ENCODE measurements at places on chromosomes 1 and 21.

DNA sequence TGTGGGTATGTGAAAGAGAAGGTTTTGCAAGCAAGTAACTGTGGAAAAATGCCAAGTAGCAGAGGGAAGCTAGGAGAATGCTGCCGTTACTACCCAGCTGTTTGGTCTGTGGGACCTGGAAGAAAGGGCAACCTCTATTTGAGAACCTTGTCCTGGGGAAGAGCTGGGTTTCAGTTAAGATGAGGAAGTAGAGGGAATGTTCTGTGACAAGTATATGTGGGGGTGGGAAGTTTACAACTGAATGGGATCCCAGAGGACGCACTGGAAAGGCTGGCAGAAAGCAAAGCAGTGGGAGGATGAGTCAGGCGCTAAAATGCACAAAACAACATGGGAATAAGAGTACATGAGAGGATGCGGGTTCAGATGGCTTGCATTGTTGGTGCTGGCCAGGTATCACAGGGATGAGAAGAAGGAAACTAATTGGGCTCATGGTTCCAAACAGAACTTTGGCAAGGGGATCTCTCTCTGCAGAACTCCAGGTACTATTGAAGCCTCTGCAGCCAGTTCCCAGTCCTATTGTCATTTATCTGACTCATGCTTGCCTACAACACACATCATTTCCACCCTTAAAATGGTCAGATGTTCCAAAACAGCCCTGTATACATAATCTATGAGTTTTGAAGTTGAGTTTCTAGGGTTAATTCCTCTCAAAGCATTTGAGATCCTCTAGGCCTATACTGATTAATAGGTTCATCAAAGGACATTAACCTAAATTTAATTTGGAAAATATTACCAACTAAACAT lies 88.5 kb upstream of the VAV3 start:
- DNase-seq: no peak

DNA sequence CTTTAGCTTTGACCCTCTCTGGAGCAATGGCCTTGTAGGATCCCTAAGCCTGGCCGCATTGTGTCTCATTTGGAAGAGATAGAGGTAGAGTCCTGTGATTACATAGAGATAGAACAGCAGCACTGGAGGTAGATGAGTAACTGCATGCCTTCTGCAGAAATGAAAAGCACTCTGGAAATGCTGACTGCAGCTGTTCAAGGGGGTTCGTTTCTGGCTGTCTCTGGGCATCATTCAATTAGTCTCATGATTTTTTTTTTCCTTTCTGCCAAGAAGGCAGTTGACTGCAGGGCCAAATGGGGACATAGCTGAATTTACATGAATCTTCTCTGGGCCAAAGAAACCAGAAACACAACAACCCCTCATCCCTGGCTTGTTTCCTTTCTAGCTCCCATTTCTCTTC lies 28.1 kb upstream of the SNX27 start:
- DNase-seq: no peak

- DNase-seq: no peak
Observed at GRCh38 chr1:105137543-105138457, 1388.1 kb downstream of the AMY1C start.

- DNase-seq: peak; percentile 9
Observed at GRCh38 chr1:201739492-201740085, 89.4 kb upstream of the IPO9 start.

GRCh38 chr21:31727181-31727580 lies 4.7 kb downstream of the SCAF4 start:
- no peak for DNase-seq

- no peak for DNase-seq
Observed at GRCh38 chr1:16090076-16090826, 16.8 kb upstream of the FAM131C start.

GRCh38 chr1:107649023-107649422 lies 316.0 kb downstream of the VAV3 start:
- no peak for DNase-seq

DNA sequence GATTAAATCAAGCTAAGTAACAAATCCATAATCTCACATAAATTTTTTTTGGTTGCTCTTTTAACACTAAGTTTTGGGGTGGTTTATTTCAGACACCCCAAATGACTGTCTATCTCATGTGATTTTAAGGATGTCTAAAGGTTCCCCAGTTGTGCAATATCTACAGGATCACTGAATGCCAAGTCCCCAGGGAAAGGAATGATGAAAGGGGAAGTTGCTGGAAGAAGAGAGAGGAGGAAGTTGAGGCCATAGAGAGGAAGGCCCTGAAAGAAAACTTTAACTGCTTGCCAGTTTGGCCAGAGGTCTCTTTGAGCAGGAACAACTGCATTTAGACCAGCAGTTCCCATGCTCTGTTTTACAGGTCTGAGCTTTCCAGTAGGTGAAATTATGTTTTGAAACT lies 27.5 kb upstream of the SLC19A2 start:
- DNase-seq: no peak

GRCh38 chr1:204493984-204494280 lies 673 bp downstream of the PIK3C2B start:
- DNase-seq: no peak

DNA sequence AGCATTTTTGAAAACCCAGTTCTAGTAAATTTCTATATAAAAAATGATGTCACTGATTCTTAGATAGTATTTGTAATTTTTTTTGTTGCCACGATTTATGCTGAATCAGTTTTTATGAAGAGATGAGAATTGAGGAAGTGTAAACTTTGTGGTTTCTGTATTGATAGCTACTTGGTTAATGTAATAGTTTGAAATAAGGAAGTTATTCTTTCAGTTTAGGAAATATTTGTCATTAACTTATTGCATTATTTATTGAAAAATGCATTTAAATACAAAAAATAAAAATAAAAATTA lies 97.8 kb downstream of the ZFYVE9 start:
- no peak for DNase-seq

DNA sequence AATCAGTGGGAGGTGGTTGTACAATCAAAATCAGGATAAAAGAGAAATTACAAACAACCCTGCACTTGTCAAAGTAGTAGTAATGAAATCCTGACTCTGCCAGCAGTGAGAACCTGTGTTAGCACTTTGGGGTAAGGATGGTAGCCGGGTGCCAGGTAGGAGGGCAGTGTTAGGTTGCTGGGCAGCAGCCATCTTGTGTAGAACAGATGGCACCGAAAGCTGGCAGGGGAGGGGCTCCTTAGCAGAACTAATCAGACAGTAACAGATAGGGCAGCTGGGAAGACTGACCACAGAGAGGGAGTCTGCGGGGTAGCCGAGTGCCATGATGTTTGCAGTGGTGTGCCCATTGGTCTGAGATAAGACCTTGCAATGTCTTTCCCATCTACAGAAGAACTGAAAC lies 137.3 kb downstream of the SDCCAG8 start:
- DNase-seq: no peak

DNA sequence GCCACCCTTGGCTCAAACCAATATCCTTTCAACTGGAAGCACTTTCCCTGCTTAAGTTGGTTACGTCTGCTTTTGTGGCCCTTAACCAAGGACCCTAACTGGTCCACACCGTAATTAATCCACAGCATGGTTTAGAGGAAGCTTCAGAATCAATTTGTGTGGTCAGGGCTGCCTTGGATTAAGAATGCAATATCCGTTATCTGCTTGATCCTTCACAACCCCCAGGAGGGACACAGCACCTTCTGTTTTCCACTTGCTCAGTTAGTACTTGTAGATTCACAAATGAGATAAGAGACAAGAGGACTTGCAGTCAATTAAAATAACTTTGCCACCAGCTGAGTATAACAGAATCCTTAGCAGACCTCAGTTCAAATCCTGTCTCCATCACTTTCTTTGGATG lies 56.9 kb upstream of the LRP8 start:
- DNase-seq: no peak

- no peak for DNase-seq
Observed at GRCh38 chr1:101108111-101108500, 82.5 kb upstream of the DPH5 start.

DNA sequence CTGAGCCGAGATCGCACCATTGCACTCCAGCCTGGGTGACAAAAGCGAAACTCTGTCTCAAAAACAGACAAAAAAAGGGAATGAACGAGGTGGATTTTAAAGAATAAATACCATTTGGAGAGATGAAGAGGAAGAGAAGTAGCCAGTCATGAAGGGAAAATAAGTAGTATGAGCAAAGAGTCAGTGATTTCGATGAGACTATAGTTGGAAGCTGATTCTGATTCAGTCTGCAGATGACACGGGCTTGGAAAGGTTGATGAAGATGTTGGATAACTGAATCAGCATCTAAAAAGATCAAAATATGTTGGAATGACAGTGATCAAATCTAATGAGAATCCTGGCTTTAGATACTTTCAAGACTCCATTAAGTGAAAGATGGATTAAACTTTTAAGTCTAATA lies 23.8 kb downstream of the MACF1 start:
- no peak for DNase-seq

DNA sequence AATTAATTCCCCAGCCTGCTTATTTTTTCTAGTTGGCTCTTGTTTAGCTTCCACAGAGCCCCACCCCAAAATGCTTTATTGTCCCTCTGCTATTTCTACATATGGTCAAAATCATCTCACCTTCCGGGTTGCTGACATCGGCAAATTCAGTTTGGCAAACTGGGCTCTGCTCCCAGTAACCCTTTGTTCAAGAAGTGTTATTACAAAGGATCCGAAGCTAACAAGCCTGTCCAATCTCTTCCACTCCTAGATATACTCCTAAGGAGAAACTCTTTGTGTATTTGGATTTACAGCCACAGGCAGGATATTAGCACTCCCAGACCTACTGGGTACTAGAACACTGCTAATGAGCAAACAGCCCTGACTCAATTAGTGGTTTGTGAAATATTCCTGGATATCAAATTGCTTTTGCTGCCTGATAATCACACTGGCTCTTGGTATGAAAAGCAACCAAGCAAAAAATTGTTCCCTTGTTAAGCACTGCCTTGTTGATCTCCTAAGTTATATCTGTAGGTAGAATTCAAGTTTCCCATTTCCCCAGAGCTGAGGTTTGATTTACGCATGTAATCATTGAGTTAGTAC lies 4.0 kb downstream of the JUN start:
- no peak for DNase-seq

- DNase-seq: no peak
Observed at GRCh38 chr1:186923486-186923885, 94.7 kb downstream of the PLA2G4A start.

- DNase-seq: peak; percentile 29
Observed at GRCh38 chr1:10939654-10940450, 72.6 kb upstream of the TARDBP start.

GRCh38 chr1:202203238-202204039 lies 9.8 kb downstream of the LGR6 start:
- DNase-seq: no peak

- DNase-seq: no peak
Observed at GRCh38 chr1:201313086-201313485, 29.8 kb downstream of the PKP1 start.

DNA sequence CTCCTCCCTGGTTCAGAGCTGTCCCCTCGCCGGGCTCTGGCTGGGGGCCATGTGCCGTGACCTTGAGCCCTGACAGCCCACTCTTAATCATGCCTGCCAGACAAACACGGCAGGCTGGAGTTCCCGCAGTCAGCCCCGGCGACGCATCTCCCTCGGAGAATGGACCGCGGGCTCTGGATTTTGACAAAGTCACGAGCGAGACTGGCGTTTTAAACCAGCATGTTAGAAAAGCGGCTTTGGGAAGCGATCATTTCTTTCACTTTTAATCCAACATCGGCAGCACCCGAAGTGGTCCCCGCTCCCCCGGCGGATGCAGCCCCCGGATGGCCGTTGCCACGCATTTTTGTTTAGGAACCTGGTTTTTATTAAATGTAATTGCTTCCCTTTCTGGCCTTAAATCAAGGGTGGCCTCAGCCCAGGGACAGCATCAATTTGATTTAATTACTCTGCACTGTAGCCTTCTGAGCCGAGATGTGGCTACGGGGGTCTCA lies 70.9 kb downstream of the PRDM16 start:
- DNase-seq: no peak

GRCh38 chr1:23837908-23838307 lies 12.7 kb upstream of the HMGCL start:
- no peak for DNase-seq

GRCh38 chr1:30325085-30325935 lies 398.1 kb downstream of the MATN1 start:
- DNase-seq: no peak

DNA sequence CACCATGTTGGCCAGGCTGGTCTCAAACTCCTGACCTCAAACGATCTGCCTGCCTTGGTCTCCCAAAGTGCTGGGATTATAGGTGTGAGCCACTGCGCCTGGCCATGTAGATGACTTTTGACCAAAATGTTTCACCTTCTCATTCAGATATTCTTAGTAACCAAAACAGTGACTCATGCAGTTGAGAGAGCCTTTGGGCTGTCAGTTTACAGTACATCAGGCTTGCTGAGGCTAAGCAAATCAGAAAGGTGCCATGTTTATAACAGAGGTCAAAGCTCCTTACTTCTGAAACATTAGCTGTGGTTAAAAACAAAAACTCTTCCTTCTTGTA lies 21.0 kb downstream of the CNIH4 start:
- DNase-seq: no peak

- DNase-seq: no peak
Observed at GRCh38 chr1:18539171-18539570, 58.4 kb downstream of the KLHDC7A start.

- no peak for DNase-seq
Observed at GRCh38 chr1:3610527-3611169, 660 bp downstream of the MEGF6 start.

GRCh38 chr1:21280011-21280471 lies 10.2 kb downstream of the ECE1 start:
- no peak for DNase-seq

DNA sequence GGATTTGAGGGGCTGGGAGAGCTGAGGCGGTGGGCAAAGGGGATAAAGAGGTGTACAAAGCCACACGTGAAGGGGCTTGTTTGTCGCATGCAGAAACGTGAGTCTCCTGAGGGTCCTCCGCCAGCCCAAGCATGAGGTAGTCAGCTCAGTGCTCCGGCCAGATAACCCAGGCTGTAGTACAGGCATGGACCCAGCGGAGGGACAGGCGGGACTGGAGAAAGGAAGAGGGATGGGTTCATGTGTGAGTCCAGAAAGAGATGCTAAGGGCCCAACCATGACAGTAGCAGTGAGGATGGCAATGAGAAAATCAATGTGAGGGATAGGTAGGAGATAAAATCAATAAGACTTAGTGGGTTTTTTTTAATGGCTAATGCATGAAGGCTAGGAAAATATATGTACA lies 13.7 kb upstream of the ELK4 start:
- DNase-seq: no peak

- DNase-seq: no peak
Observed at GRCh38 chr1:207747627-207748492, 4.0 kb upstream of the CD46 start.
